ENCODE measurements at places on chromosomes 1 and 21.
A peak's percentile ranks its signal among the peaks of the same experiment; 100 is the strongest.

GRCh38 chr1:65195495-65196417 is 47.8 kb downstream of the AK4 start:
- no peak for DNase-seq

GRCh38 chr1:74673351-74674111 is at the start of gene ERICH3:
ERICH3 (minus strand) TSS chr1:74673792; CDS start chr1:74673519, 273 bp downstream.
- no peak for DNase-seq

- no peak for DNase-seq
Measured at GRCh38 chr1:200372885-200373181, 37.0 kb downstream of the ZNF281 start.

GRCh38 chr1:47690341-47691250 is 252.8 kb downstream of the FOXD2 start:
- no peak for DNase-seq

DNA sequence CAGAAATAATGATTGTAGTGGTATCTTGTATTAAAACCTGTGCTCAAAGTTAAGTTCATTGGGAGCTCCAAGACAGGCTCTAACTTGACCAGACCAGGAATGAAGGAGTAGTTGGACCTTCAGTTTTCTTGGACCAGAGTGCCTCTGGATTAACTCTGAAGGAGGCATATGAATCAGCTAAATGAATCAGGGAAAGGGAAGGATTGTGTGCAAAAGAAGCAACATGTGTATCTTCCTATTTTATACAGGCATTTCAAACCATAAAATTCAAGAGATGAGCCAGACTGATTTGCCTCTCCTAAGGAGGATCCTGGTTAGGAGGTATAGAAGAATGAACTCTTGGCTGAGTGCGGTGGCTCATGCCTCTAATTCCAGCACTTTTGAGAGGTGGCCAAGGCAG is 71.4 kb downstream of the CC2D1B start:
- DNase-seq = no peak

- DNase-seq = peak; percentile 55
Measured at GRCh38 chr1:111471012-111471411, 2.8 kb upstream of the C1orf162 start.

- no peak for DNase-seq
Measured at GRCh38 chr1:18463984-18464664, 16.6 kb upstream of the KLHDC7A start.

Measured in T-helper 9 cell (primary cell).